SJSA1 (cell line): ENCODE measurements at places on chromosomes 2 and 18. TPM values are rescaled to one million over a fixed set of nuclear protein-coding genes. Genes with fewer than 3 reads are reported as not detected.

- DNase-seq: no peak
These were observed 58.0 kb upstream of the PEX13 start for GRCh38 chr2:60959501-60959900.

DNA sequence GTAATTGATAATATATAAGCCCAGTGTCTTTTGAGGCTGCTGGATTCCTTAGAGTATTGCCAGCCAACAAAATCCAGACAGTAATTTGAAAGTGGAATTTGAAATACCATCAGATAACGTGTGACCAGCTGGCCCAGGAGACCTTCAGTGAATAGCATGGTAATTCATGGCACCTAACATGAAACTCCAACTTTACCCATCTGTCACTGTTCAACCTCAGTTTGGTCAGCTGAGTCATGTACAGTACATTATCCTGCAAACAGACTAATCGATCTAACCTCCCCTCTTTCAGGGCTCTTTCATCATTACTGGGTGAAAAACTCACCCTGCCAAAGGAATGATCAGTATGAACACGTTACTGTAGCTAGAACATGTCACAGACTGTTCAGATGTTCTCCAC, 230.6 kb downstream of the DOK6 start:
- no peak for DNase-seq

- no peak for DNase-seq
These were observed 45.1 kb upstream of the SLC14A1 start for GRCh38 chr18:45678850-45679249.

GRCh38 chr2:181632733-181633401, 24.0 kb downstream of the CERKL start:
- DNase-seq: no peak

GRCh38 chr2:1802469-1803216, 58.3 kb upstream of the PXDN start:
- no peak for DNase-seq

Gene HOXD9
- 1.8 TPM in 2 replicates for total RNA-seq

DNA sequence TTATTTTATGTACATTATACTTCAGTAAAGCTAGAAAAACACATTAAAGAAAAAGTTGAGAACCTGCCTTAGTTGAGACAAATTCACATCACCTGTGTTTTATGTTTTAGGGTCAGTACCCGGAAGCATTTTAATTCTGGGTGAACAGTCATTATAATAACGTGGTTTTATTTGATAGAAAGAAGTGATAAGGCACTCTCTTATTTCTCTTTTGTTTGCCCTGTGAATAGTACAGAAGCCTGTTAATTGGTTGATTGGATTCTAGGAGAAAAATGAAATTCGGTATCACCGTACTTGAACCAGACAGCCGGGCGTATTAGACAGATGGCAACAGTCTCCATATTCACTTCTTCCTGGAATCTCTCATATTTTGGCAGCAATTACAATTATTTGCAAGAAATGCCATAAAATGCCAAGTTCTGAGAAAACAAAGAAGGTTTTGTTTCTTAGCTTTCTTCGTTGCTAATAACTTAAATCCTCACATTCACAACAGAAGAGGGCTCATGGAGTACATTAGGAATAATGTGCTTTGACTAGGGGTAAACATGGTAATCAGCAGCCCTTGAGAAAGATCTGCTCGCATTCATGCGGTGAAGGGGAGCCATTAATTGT, 168.7 kb upstream of the RASGRP3 start:
- DNase-seq: no peak

DNA sequence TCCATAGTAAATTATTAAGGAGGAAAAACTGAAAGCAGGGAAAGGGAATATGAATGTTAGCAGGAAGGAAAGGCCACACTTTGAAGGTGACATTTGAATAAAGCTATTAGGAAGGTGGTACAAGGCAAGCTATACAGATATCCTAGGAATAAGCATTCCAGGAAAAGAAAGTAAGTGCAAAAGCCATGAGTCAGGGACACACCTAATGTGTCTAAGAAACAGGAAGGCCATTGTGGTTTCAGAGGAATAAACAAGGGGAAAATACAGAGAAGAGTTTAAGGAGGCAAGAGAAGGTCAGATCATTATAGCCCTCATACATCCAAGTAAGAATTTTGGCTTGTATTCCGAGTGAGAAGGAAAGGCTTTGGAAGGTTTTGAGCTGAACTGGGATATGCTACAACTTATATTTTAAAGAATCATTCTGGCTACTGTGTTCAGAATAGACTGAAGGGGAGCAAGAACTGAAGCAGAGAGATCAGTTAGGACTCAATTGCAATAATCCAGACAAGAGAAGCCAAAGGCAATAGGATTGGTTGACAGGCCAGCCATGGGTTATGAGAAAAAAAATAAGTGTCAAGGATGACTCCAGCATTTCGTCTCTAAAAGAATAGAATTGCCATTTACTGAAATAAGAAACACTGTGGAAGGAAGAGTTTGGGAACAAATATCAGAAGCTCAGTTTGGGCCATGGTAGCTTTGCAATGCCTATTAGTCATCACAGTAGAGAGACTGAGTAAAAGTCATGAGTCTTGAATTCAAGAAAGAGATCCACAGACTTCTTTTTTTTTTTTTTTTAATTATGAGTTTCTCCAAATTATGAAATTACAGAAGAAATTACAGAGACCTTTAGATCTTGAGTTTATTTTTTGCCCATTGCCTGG, 11.3 kb downstream of the RAD51AP2 start:
- DNase-seq: peak; percentile 42

DNA sequence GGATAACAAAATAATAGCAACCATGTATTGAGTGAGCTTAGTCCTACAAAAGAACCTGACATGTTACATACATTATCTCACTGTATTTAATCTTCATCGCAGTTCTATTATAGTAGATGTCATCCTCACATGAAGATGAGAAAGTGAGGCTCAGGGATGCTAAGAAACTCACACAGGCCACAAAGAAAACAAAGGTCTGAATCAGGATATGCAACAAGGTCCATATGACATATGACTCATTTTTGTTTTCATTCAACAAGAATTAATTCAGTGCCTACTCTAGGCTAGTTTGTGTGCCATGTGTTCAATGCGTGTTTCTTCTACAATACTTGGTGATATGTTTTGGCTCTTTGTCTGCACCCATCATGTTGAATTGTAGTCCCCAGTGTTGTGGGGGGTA, 219.7 kb upstream of the EPHA4 start:
- DNase-seq: no peak

DNA sequence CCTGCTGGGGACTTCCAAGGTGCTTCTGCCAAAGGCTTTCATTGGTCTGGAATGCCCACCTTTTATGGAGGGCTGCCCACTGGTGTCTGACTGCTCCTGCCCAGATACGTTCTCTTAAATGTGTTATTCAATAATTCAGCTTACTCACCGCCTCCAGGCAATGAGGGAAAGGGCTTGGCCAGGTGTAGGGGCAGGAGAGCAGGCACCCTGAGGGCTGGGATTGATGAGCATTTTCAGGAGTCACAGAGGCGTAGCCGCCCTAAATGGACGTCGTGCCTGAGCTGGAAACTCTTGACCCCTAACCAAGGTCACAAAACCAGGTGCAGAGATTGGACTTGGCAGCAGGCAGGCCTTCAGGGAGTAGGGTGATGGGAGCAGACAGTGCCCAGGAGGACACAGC, 26.8 kb downstream of the MAL start:
- no peak for DNase-seq

GRCh38 chr2:46776687-46777327, 138.8 kb downstream of the MCFD2 start:
- DNase-seq: peak; percentile 44

GRCh38 chr2:236526455-236527158, 43.0 kb upstream of the ACKR3 start:
- no peak for DNase-seq

- DNase-seq: peak; percentile 84
These were observed 108.6 kb downstream of the MAP4K4 start for GRCh38 chr2:101806123-101806522.

- DNase-seq: no peak
These were observed 14.3 kb downstream of the RBMS1 start for GRCh38 chr2:160479269-160479668.

DNA sequence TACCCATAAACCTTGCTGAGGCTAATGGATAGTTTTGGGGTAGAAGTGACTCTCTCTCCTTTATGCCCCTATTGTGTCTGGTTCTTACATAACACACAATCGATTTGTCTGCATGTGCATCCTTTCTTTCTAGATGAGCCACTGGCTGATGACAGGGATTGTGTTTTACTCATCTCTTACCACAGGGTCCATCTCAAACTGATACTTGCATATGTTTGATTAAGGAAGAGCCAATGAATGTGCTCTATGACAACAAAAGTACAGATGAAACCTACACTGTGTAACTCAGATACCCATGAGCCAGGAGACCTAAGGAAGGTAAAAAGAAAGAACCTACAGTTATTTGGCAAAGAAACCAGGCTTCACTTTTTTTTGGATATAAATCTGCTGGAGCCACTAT, 13.2 kb upstream of the BZW1 start:
- DNase-seq: no peak

- no peak for DNase-seq
These were observed 123.0 kb downstream of the SPTBN1 start for GRCh38 chr2:54579061-54579681.

Gene QPCT
- 7.1 and 10.8 TPM in 2 replicates for total RNA-seq

DNA sequence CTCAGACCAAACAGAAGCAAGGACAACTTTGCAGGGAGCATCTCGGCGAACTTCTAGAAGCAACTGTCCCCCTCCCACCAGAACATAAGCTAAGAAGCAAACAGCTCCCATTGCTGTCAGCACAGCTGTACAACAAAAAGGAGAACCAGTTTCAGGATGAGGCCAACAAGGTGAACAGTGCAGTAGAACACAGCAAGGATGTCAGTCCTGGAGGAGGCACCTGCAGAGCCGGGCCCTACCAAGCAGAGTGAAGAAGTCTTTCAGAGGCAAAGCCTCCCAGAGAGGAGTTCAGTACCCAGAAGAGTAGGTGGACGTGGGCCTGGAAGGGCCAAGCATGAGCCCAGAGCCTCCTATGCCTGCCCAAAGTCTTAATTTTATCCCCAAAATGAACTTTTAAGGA, 1.0 kb downstream of the PASK start:
- no peak for DNase-seq

- DNase-seq: no peak
These were observed 26.0 kb upstream of the EFEMP1 start for GRCh38 chr2:55949613-55950012.

DNA sequence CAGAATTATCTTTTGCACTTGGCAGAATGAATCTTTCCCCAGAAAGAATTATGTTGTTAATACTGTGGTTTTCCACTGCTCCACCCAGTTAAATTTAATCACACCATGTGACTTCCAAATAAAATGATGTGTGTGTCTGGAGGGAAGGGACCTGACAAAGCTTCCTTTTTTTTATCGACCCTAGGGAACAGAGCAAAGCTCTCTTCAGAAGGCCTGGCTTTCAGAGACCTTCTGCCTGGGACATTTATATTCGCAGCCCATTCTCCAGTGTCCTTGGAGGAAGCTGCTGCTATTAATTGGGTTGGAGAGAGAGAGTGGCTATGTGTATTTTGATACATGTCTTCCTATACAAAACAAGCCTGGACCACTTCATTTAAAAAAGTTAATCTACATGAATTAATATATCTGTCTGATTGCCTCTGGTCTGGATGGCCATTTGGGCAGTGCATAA, 233.7 kb downstream of the PRKCE start:
- no peak for DNase-seq

DNA sequence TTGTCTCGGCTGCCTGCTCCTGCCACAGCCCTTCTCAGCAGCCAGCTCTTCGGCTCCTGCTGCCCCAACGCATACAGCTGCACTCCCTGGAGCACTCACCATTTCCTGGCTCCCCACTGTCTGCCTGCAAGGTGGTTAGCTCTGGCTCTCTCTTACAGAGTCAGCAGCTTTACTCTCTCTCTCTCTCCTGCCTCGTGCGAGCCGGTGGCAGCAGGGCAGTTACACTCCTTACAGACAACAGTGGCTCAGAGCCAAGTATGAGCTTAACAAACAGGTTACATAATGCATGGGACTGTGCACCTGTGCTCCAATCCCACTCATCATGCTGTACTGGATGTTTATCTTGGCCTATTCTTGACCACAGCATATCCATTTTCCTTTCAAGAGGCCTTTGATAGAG, 47.4 kb upstream of the DNAJC10 start:
- DNase-seq: no peak

- DNase-seq: no peak
These were observed 61.7 kb downstream of the CYBRD1 start for GRCh38 chr2:171584001-171584400.

Gene CYP26B1
- total RNA-seq: 0.03 TPM in 1 of 2 replicates, not detected in the other

Gene RAB27B
- total RNA-seq: 0.88 and 1.1 TPM in 2 replicates

- DNase-seq: no peak
These were observed at the start of gene ERFE for GRCh38 chr2:238158509-238159070. ERFE (plus strand) TSS chr2:238158970; CDS start chr2:238159008, 38 bp downstream.

Gene ABHD1
- total RNA-seq: not detected in 2 replicates

DNA sequence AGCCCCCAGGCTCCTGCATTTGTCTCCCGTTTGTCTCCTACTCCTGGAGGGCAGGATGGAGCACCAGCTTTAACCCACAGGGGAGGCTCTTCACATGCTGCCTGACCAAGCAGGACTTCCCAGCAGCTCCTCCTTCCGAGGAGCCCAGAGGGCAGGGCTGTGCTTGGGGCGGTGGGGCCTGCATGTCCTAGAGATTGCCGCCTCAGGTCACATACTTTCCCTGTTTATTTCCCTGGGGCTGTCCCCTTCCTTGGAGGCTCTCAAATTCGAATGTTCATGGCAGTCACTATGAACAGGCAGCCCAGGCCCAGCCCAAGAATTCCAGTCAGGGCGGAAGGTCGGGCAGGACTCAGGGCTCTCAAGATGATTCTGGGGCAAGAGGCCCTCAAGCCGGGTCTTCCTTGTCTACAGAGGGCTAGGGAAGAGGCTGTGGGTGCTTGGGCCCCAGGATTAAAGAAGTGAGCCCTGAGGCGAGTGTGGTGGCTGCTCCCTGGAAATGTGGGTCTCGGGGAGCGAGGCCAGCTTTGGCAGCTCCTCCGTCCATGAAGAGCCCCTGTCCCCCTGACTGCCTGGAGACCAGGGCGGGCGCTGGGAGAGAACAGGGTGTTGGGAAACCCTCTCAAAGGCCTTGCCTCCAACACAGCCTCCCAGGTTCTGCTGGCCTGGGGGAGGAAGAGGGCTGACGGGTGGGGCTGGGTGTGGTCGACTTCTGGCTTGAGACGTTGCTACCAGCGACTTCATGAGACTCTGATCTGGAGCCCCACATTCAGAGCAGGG, 48.9 kb upstream of the HPCAL1 start:
- no peak for DNase-seq

- DNase-seq: peak; percentile 28
These were observed 96.9 kb downstream of the PHLPP1 start for GRCh38 chr18:62812242-62812641.

GRCh38 chr2:201830666-201831065, 24.3 kb downstream of the CDK15 start:
- DNase-seq: no peak

Gene ELOA2
- total RNA-seq: not detected in 2 replicates

GRCh38 chr2:219214786-219215185, 4.0 kb downstream of the ABCB6 start:
- DNase-seq: no peak

DNA sequence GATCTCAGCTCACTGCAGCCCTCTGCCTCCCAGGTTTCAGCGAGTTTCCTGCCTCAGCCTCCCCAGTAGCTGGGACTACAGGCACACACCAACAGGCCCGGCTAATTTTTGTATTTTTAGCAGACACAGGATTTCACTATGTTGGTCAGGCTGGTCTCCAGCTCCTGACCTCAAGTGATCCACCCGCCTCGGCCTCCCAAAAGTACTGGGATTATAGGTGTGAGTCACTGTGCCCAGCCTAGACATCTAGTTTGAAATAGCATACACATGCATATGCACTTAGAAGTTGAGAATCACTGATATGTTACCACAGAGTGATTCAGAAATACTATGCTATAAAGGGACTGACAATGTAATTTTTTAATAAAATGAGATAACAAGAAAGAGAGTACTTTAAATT, 69.8 kb upstream of the CDKL4 start:
- no peak for DNase-seq

Gene FRZB
- 0.03 TPM in 1 of 2 replicates, not detected in the other for total RNA-seq

Gene STPG4
- total RNA-seq: not detected in 2 replicates
